ENCODE measurements at places on chromosomes 13 and 19.

GRCh38 chr13:52405767-52406494, at the start of gene THSD1:
Gene THSD1, minus strand, starts transcription at chr13:52406172. Its CDS starts 3,572 bp downstream, at chr13:52402600.
- DNase-seq: peak; percentile 49

- DNase-seq: no peak
Observed at GRCh38 chr19:16340092-16340491, 15.5 kb downstream of the KLF2 start.

DNA sequence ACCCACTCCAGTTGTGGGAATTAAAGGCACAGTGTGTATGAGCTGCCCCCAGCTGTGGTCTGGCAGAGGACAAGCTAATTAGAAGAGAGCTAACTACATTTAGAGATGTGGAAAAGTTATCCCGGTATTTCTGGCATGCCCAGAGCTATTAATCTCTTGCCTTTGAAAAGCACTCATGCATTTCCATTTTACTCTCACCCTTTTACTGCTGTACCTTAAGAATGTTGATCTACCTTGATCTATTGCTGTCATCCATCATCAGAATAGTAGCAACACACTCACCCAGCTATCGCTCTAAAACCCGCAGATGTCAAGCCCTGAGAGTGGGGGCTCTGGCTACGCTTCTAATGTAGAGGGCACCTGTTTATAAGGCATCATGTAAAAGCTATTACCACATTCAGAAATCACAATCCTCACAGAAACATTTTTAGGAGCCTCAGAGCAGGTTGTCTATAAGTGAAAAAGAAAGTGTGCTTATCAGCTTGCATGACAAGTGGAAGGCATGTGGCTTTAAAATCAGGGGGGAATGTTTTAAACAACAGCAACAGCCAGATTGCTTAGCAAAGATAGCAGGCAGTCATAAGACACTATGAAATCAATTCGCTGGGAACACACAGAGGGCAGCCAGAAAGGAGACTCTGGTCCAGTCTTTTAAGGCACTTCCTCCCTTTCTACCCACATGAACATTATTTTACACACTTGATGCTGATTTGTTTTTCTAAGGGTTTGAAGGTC, 224.2 kb upstream of the IRS2 start:
- no peak for DNase-seq

- DNase-seq: peak; percentile 12
Observed at GRCh38 chr19:13033819-13034611, 38.7 kb downstream of the NFIX start.
